ENCODE measurements at places on chromosomes 12 and 14. TPM values are rescaled to one million over a fixed set of nuclear protein-coding genes. Genes with fewer than 3 reads are reported as not detected.

- no peak for DNase-seq
These were observed 10.1 kb upstream of the ARID4A start for GRCh38 chr14:58288106-58288792.

- no peak for DNase-seq
These were observed 3.2 kb downstream of the CD69 start for GRCh38 chr12:9757433-9758025.

GRCh38 chr12:71865166-71865713 is 25.7 kb downstream of the TBC1D15 start:
- peak; percentile 17 for DNase-seq

GRCh38 chr12:25364529-25365339 is 114.0 kb upstream of the KRAS start:
- no peak for DNase-seq

DNA sequence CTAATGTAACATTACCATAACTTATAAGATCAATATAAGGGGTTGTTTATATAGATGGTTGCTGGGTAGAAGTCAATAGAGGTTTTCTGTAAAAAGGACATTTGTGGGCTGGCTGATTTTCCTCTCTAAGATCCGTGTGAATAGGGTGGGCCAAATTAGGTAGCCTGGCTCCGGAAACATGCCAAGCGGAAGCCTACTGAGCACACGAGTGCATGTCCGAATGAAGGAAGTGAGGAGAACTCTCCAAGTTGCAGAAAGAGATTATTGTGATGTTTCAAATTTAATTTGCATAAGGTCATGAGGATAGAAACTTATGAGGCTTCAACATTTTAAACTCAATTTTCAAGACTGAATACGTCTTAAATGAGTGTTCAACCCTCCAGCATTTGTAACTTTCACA is 356.7 kb downstream of the SNAPC1 start:
- DNase-seq: no peak

KIF5A gene
- 0.04 TPM for total RNA-seq

CCNT1 gene
- 31.8 TPM for total RNA-seq

POLR3B gene
- total RNA-seq: 8.6 TPM

BIN2 gene
- total RNA-seq: 2.0 TPM

A2M gene
- total RNA-seq: 86.0 TPM

RARG gene
- total RNA-seq: 5.0 TPM

ISM2 gene
- total RNA-seq: not detected

Data from psoas muscle (tissue), 8 donors.